ENCODE measurements at places on chromosomes 4 and X. TPM values are rescaled to one million over a fixed set of nuclear protein-coding genes. Genes with fewer than 3 reads are reported as not detected.

WDR17 gene
- 3.2 TPM for total RNA-seq

- H3K27ac ChIP-seq: no peak overlapping the region
- H3K4me1 ChIP-seq: no peaks in the 10 kb centered on the region
- DNase-seq: no peak
- H3K36me3 ChIP-seq: no peaks in the 10 kb centered on the region
These were observed 98.1 kb downstream of the MMRN1 start for GRCh38 chr4:89992744-89993143.

DNA sequence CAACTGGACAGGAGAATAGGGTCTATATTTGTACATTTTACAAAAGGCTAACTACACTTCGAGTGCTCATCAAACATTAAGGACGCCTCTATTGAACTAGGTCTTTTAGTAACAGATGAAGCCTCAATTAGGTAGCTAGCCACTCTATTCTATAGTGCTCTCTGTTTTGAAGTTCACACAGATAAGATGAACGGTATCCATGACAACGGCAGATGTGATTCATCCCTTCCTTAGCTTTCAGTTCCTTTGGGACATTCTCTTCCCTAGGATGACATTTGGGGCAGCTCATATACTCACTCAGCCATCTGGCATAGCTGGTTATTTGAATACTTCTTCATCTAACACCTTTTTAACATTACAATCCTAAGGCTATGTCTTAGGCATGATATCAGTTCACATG lies 62.4 kb upstream of the WDFY3 start:
- H3K4me3 ChIP-seq: no peak overlapping the region
- H3K27ac ChIP-seq: no peak overlapping the region
- no peaks in the 10 kb centered on the region for H3K27me3 ChIP-seq
- no peaks in the 10 kb centered on the region for H3K4me1 ChIP-seq
- H3K36me3 ChIP-seq: no peaks in the 10 kb centered on the region

- H3K4me1 ChIP-seq: no peaks in the 10 kb centered on the region
- no peaks in the 10 kb centered on the region for H3K27me3 ChIP-seq
- no peaks in the 10 kb centered on the region for H3K36me3 ChIP-seq
- H3K4me3 ChIP-seq: peak overlapping the region; percentile 28
- no peak overlapping the region for H3K27ac ChIP-seq
These were observed 24.5 kb upstream of the RNF212 start for GRCh38 chr4:1137850-1138249.

DNA sequence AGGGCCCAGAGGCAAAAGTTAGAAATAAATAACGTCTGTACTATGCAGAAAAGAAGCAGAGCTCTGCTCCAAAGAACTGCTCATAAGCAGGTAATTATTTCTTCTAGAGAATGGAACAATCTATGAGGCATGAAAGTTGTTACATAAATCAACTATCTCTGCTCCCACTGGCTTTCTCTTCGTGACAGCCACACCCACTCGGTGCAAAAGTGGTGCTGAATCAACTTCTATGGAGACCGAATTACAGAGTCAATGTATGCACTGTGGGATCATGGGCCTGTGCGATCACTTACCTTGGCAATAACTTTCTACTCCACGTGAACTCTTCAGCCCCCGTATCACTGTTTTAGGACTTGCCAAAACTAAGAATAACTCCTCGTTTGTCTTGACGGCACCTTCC lies 99.4 kb upstream of the ATXN3L start:
- no peak overlapping the region for H3K4me3 ChIP-seq
- no peaks in the 10 kb centered on the region for H3K36me3 ChIP-seq
- no peak overlapping the region for H3K27ac ChIP-seq
- peaks cover 6% of the 10 kb centered on the region for H3K4me1 ChIP-seq
- DNase-seq: no peak

DNA sequence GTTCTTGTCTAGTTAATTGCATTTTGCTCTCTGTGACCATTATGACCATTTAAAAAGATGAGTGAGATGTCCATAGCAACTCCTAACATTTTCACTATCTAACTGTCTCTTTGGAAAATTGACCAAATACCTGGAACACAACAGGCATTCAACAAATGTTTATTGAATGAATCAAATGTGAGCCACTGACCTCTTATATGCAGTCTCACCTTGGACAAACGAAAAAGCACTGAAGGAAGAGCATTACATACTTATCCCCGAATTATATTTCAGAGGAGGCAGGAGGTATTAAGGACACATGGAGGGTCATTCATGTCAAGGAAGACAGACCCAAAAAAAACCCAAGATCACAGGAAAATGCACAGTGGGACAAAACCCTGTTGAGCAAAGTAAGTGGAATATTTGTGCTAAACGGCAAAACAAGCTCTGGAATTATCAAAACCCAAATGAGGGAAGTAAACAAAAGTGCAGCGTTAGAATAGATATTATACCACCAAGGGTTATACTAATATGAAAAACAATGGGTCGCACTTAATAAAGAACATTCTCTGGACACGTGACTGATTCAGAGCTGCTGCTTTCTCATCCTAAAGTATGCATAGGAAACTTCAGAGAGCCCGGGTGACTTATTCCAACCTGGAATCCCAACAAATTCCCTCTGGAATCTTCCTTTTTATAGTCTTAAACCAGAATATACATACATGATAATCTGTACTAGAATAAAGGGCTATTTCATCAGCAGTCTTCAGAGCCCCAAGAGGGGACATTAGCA lies 131.9 kb downstream of the AMELX start:
- no peaks in the 10 kb centered on the region for H3K36me3 ChIP-seq

DNA sequence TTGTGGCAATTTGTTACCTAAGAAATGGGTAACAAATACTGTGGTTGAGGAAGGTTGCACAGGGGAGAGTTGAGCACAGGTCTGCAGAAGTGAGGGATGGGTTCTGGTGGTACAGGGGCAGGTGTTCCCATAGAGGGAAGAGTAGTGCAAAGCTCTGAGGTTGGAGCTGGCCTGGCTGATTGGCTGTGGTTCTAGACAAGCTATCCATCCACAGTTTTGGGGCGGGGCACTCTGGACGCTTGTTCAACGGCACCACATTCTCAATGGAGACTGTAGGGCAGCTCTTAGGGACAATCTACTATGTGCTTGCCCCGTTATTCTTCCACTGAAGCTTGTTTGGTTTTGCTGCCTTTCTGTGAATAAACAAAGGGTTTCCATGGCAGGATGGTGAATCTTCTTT lies 35.4 kb downstream of the NAT8L start:
- H3K36me3 ChIP-seq: no peaks in the 10 kb centered on the region
- no peaks in the 10 kb centered on the region for H3K4me1 ChIP-seq
- no peak overlapping the region for H3K27ac ChIP-seq
- peak; percentile 42 for DNase-seq
- no peaks in the 10 kb centered on the region for H3K27me3 ChIP-seq

SCML2 gene
- 2.6 TPM for total RNA-seq

DNA sequence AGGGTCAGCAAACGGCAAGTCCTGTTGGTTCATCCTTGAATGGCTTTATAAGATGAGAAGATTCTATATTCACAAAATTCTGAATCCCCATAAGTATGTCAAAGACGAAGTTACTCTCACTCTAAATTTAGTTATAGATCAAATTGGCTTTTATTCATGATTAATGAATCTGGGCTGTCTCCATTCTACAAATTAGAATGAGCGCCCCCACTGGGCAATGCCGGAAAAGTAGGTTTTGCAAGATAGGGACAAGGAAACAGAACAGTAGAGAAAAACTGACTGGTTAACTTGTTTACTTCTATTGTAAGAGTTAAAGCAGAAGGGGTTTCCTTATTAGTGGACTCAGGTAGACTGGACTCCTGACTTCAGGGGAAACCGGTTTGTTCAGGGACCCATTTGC lies 100.3 kb downstream of the F11 start:
- no peaks in the 10 kb centered on the region for H3K36me3 ChIP-seq
- no peak overlapping the region for H3K27ac ChIP-seq
- H3K27me3 ChIP-seq: no peaks in the 10 kb centered on the region
- no peak overlapping the region for H3K4me3 ChIP-seq
- DNase-seq: no peak

F8A3 gene
- total RNA-seq: 25.3 TPM

F11 gene
- not detected for total RNA-seq

Measured in esophagus muscularis mucosa (tissue), 4 donors.